ENCODE measurements at places on chromosomes 2 and 18.

GRCh38 chr2:134074619-134075018, 179.3 kb upstream of the MGAT5 start:
- DNase-seq, result no peak

DNA sequence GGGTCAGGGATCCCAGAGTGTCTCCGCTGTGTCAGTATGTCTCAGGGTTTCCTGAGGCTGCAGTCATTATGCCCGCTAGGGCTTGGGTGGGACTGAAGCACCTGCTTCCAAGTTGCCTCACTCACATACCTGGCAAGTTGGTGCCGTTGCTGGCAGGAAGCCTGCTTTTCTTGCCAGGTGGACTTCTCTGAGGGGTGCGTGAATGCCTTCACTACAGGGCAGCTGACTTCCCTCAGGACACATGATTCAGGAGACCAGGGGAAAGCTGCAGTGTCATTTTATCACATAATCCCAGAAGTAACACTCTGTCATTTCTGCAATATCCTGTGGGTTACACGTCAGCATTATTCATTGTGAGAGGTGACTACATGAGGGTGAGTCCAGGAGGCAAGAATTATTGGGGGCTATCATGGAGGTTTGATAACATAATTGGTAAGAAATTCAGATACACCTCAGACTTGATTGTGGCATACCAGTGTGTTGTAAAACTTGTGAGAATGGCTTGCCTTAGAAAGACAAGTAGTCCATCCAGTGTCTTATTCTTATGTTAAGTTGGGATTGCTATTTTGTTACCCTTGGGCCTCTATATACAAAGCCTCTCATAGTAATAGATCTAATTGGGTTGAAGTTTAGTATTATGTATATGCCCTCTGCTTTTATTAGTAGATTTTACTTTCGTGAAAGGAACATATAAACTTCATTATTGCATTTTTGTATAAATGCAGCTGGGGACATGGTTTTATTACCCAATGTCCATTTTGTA, 44.1 kb downstream of the NEDD4L start:
- no peak for DNase-seq

GRCh38 chr18:34352385-34353163, 127.9 kb upstream of the NOL4 start:
- DNase-seq, result peak; percentile 18

- peak; percentile 93 for DNase-seq
Measured at GRCh38 chr2:12534646-12535263, 182.0 kb upstream of the TRIB2 start.

DNA sequence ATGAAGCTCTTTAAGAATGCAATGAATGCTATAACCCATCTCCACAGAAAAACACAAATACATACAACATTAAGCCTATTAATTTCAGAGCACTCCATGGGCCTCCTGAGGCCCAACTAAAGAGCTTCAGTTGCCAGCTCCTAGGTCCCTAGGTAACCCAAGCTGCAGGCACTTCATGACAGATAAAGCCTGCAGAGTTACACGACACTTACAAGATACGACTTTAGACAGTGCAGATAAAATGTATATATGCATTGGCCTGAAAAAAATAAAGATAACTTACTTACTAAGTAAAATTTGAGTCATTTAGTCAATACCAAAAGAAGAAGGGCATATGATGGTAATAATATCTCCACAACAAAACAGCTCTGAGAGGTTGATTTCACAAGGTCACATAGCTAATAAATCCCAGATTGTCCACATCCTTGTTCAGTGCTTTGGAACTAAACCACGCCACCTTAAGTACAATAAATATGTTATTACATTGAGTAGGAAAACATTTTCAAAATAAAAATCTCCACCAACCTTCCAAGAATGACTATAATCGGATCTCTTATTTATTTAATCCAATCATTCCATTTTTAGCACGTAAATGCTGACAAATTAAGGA, 3.4 kb downstream of the MAP4K3 start:
- peak; percentile 80 for DNase-seq

DNA sequence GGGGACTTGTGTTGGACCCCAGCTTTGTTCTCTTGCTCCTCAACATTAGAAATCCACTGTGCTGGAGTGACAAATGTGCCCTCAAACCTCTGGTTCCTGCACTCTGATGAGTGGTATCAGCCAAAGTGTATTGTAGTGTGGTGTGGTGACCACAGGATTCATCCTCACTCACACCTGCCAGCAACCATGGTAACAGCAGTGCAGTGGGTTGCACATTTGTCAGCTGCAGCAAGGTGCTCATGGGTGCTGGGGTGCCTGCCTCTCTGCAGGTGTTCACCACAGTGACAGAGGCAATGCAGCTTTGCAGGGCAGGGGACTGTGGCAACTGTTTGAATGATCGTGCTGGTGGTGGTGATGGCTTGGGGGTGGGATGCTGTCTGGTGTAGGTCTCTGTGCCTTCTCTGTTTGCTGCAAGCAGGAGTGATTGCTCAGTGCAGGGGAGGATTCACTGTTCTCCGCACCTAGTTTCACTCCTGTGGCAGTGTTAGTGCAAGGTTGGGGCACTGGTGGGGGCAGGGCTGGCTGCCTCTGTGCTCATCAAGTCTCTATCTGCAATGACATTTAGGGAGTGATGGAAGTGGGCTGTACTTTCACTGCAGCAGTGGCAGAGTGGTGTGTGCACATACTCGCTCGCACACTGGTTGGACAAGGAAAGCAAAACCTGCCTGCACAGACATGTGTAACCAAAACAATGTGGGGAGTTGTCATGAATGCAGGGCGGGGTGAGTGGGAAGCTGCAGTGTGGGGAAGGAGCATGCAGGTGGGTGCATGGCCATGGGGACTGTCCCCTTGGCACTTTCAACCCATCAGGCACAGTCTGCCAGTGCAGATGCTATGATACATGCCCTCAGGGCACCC, 301.1 kb downstream of the PIK3C3 start:
- no peak for DNase-seq

- DNase-seq, result no peak
Measured at GRCh38 chr2:134272806-134273205, 18.9 kb downstream of the MGAT5 start.

GRCh38 chr2:209907746-209908145, 94.7 kb upstream of the RPE start:
- DNase-seq, result no peak

- DNase-seq, result peak; percentile 36
Measured at GRCh38 chr18:63488160-63488559, 11.4 kb downstream of the SERPINB5 start.

DNA sequence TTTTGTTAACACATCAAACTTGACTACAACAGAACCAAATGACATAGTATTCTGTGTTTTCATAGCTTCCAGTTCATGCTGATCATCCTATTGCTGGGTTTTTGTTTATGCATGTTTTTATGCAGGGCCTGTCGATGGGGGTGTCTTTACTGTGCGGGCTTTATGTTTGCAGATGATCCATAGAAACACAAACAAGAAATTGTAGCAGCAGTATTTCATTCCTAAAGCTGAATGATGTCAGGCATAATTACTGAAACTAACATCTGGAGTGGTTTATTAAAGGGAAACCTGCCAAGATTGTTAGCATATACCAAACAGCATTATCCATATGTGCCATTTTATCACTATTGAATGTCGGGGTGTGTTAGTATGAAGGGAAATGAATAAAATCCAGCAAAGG, 129.7 kb downstream of the PTPRM start:
- DNase-seq, result peak; percentile 63

- DNase-seq, result no peak
Measured at GRCh38 chr18:6434481-6434880, 19.8 kb upstream of the L3MBTL4 start.

DNA sequence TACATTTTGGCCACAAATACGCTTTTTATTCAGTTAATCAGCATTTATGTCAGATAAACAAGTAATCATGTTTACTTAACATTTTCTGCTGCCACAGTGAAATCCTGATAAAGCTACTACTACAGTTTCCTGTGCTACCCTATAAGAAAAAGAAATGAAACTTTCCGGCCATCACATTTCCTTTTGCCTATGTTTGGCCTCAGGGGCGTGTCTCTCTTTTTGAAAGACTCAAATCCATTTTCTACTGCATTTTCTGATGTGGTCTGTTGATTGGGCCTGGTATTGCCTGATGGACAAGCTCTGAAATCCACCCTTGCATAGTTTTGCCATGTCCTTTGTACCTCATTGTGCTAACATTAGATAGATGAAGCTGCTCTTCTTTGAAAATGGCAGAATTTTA, 152.6 kb downstream of the AGPS start:
- no peak for DNase-seq

GRCh38 chr2:73982140-73982617, 2.5 kb upstream of the TET3 start:
- no peak for DNase-seq

- DNase-seq, result no peak
Measured at GRCh38 chr2:172680436-172681068, 55.1 kb upstream of the RAPGEF4 start.

DNA sequence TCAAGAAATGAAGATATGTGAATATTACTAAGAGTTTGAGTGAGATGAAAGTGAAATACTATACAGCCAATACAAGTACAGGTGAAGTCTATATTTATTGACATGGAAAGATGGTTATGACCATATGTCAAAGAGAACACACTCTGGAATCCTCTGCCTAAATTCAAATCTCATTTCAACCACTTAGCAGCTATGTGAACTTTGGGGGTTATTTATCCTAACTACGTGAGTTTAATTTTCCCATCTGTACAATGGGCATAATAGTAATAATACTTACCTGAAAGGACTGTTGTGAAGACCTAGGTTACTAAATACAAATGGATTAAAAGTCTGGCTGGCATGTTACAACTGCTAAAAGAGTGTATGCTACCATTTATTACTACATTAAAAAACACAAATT, 79.6 kb downstream of the ROCK2 start:
- DNase-seq, result no peak

DNA sequence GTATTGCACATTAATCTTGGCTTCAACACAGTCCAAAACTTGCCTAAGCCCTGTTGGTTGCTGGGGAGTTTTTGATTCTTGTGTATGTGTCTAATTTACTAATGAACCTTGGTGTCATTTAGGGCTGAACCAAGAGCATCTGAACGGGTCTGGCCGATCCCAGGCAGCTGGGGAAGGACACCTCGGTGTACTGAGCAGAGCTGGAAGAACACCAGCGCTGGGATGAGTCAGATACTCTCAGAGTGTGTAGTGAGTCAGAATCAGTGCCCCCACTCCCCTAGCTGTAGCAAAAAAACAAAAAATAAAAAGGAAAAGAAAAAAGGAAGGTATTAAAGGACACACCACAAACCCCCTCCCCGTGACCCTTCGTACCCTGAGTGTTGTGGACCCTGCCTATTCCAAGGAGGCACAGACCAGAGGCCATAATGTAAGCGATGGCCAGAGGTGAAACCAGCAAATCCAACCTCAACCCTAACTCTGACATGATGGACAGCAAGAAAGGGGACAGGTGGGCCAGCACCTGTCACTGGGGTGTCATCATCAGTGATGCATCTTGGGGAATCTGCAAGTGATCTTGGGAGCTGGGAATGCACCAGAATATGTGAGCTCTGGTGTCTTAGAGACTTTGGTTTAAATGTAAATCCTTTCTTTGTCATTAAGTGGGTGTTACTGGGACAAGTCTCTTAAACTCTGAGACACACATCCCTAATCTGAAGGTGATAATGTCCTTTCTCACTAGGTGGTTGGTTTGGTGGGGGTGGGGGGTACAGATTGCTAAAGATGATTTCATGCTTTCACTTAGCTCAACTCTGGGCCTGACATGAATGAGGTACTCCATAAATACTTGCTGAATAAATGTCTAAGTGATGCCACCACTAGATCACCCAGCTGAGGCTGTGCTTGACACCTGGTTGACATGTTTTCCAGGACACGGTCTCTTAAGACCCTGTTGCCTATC, 34.2 kb upstream of the NCOA1 start:
- peak; percentile 88 for DNase-seq

GRCh38 chr2:23561544-23561943, 176.6 kb downstream of the KLHL29 start:
- no peak for DNase-seq
